ENCODE measurements at places on chromosomes 1 and 21.

DNA sequence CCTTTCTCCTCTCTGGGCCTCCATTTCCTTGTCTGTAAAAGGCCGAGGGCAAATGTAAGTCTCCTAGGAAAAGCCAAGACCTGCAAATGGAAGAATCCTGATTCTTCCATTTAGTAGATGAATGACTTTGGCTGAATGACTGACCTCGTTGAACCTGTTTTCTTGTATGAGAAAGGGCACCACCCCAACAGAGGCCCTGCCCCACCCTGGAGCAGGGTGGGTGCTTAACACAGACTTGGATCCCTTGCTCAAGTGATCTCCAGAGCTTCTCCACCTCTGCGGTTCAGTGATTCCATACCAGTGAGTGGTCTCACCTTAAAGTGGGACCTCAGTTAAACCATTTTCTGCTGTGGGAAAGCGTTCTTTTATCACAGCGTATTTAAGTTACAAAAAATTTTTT lies 39.0 kb upstream of the GUCA2B start:
- DNase-seq = no peak

DNA sequence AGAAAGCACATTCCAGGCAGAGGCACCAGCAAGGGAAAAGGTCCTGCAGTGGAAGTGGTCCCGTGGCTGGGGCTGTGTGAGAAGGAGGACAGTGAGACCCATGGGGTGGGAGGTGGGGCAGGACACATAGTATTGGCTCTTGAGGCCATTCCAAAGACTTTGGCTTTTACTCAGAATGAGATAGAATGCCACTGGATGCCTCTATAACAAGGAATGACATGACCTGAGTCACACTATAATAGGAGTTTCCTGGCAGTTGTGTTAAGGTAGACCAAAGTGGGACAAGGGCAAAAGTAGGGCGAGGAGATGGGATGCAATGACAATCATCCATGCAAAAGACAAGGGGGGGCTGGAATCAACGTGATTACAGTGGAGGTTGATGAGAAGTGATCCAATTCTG lies 24.7 kb upstream of the LAMC2 start:
- no peak for DNase-seq

- DNase-seq = no peak
These were observed 23.7 kb upstream of the PLCH2 start for GRCh38 chr1:2452201-2452931.

- DNase-seq = no peak
These were observed 27.4 kb upstream of the AVPR1B start for GRCh38 chr1:206144605-206145004.

- no peak for DNase-seq
These were observed 886.9 kb downstream of the AMY1C start for GRCh38 chr1:104636581-104636980.

DNA sequence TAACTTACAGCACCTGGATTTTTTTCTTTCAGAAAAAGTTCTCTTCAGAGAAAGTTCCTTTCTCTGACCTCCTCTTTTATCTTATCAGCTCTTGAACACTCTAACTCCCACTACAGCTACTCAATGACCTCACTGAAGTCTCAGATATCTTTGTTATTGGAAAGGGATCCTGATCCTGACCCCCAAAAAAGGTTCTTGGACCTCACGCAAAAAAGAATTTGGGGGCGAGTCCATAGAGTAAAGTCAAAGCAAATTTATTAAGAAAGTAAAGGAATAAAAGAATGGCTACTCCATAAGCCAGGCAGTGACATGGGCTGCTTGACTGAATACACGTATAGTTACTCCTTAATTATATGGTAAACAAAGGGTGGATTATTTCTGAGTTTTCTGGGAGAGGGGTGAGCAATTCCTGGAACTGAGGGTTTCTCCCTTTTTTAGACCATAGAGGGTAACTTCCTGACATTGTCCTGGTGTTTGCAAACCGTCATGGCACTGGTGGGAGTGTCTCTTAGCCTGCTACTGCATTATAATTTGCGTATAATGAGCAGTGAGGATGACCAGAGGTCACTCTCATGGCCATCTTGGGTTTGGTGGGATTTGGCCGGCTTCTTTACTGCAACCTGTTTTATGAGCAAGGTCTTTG lies 44.2 kb downstream of the WDR64 start:
- DNase-seq = no peak

GRCh38 chr21:15820852-15821379 lies 91.1 kb downstream of the USP25 start:
- no peak for DNase-seq

DNA sequence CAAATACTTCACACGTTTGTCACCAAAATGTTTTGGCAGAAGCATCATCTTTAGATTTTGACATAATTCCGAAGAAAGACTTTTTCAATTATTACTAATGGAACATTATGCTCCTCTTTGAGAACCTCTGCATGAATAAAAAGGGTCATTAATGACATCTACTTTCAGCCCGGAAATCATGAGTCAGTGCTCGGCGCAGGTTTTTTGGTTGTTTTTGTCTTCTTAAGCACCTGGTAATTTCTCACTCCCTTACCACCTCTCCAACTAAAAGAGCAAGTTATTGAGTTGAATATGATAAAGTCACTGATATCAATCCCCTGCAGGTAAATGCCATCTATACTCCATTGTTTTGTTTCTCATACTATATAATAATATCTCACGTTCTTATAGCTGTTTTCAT lies 113.0 kb upstream of the PBX1 start:
- no peak for DNase-seq

GRCh38 chr1:162548170-162548569 lies 13.4 kb upstream of the UAP1 start:
- DNase-seq = no peak

DNA sequence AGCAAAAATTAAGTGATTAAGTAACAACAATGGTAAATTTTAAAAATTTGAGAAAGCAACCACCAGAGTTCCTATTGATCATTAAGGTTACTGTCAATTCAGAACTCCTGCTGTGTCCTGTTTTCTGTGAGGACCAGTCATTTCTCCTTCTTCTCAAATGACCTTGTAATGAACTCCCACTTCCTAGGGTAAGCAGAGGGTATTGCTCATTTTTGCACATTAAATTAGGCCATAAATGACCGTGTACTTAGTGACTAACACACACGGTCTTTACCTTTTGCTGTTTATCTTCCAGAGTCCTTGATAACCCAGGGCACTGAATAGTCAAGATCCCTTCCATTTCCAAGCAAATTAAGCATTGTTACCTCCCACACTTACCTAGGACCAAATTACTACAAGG lies 227.5 kb upstream of the LYPLAL1 start:
- DNase-seq = no peak

- DNase-seq = no peak
These were observed 399.8 kb downstream of the PLPP3 start for GRCh38 chr1:56179543-56179942.

DNA sequence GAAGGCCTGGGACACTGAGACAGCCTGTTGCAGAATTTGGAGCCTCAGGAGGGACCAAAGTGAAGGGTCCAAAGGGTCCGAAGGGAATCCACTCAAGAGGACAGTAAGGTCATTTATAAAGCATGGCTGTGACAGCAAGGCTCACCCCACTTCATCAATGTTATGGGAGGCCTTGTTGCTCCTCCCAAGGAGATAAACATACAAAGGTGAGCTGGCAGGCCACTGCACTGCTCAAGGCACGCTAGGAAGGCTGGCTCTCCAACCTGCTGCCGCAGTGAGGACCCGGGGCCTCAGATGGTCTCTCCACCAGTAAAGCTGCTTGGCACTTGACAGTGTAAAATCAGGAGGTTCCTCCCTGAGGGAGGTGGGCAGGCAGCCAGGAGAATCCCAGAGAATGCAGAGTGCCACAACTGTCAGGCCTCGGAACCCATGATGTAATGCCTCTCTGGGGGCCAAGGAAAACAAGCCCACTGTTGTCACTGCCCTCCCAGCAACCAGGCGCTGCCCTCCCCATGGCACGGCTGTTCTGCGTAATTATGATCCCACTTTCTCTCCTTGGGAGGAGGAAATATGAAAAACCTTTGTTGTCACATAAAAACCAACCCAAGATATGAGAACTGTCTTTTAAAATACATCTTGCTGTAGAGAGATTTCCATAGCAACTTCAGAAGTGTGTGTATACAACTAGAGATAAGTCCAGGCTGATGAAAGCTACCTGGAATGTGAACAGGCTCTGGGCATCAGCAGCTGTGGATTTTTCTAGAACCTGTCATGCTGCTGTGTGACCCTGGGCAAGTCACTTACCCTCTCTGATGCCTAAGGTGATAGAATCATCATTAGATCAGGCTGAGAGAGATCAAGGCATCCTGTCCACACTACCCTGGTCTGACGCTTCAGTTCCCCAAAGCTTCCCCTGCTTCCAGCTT lies 102.5 kb downstream of the KCNN3 start:
- DNase-seq = no peak

- DNase-seq = no peak
These were observed 16.0 kb downstream of the ANGPTL3 start for GRCh38 chr1:62613325-62613727.

DNA sequence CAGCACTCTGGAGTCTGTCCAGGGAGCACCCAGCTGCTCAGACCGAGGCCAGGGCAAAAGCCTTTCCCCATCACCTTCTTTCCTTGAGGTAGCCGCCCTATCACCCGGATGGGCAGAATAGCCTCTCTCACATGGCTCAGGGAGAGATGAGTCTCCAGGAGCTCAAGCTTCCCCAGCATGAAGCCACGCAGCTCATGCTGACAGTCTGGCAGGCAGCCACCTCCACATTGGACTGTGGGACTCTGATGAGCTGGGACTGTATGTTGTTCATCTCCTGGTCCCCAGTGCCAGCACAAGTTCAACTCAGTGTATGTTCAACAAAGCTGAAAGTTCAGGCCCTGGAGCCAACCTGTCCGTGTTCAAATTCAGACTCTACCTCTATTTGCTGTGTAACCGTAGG lies 75.2 kb upstream of the ZC3H12A start:
- no peak for DNase-seq

DNA sequence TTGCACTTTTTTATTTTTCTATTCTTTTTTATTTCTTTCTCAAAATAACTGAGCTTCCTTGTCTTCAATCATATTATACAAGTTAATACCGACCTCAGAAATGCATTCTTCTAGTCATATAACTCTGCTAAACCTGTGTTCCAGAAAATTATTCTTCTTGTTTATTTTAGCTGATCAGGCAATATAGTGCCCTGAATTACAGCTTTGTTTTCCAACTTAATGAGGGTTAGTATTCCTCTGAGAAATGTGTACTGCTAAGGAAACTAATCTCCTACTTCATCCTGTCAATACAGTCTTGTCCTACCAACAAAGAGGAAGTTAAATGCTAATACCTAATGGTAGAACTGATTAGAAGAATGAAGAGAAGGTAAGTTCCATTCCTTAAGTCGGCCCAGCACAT lies 13.0 kb downstream of the BRINP3 start:
- DNase-seq = no peak

- no peak for DNase-seq
These were observed 3.1 kb upstream of the ARHGEF2 start for GRCh38 chr1:155981266-155982088.

- DNase-seq = no peak
These were observed 107.3 kb downstream of the UCHL5 start for GRCh38 chr1:192951691-192952460.

- DNase-seq = no peak
These were observed 21.7 kb downstream of the LRRC71 start for GRCh38 chr1:156942176-156942575.

- DNase-seq = no peak
These were observed 92.9 kb downstream of the LTN1 start for GRCh38 chr21:28899744-28900143.

DNA sequence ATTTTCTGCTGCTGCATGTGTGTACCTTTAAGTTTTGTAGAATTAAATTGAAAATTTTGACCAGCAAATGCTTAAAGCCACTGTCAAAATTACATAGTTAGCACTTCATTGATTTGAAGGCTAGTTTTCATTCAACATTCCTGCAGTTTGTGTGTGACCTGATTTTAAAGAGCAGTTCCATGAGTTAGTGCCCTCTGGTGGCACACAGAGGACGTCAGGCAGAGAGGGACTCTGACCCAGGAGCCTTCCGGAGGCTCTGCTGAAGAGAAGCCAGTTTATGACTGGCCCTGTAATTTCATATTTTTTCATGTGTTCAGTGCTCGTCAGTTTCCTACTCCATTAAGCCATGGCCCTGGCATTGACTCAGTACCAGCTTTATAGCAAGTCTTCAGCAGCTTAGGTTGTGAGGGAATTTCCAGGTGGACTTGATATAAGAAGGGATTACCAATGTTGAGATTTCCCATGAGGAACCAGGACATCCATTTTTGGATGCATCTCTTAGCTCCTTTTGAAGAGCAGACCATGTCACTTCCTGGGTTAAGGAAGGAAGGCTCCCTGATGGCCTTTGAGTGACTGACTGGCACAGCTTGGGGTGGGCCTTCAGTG lies 104.7 kb downstream of the CAMTA1 start:
- DNase-seq = no peak

DNA sequence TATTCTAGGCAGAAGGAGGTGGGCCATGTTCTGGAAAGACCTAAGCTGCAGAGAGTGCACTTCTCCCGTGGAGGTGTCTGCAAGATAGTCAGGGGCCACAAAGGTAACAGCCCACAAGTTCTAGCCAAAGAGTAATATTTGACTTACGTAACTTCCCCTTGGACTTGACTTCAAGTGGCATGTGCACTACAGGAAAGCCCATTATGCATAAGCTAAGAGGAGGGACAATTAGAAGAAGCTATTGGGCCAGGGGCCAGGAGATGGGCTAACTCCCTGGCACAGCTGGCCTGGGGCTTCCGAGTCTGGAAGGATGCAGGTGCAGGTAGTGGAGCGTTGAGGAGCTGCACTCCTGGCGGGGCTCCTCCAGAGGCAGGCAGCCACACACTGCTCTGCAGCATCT lies 58.3 kb downstream of the ERG start:
- no peak for DNase-seq

GRCh38 chr1:186057086-186057485 lies 318.0 kb downstream of the TPR start:
- DNase-seq = no peak

- no peak for DNase-seq
These were observed 478.5 kb upstream of the DEPDC1 start for GRCh38 chr1:68975212-68975933.

DNA sequence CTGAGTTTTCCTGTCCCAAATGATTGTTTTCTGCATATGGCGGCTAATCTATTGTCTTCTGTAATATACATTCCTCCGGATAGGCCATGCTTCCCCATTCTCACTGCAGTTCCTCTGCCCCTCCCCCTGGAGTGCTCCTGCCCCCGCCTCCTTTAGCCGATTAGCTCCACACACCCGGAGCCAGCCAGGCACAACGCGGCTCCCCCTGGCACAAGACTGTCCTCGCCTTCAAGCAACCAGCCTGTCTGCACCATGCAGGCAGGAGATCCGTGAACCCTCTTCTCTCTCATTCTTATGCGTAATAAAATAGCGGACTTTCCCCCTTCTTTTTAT lies 18.0 kb downstream of the SERTAD4 start:
- no peak for DNase-seq

- no peak for DNase-seq
These were observed 245.2 kb downstream of the TRABD2B start for GRCh38 chr1:47751996-47752451.

GRCh38 chr1:110280804-110281203 lies 58.4 kb upstream of the RBM15 start:
- no peak for DNase-seq

GRCh38 chr1:84930831-84931230 lies 37.8 kb upstream of the LPAR3 start:
- DNase-seq = no peak

All from stimulated activated CD8-positive, alpha-beta memory T cell treated with anti-CD3 and anti-CD28 coated beads, Interleukin-4, amount 100 ng/mL, for 4 hours (primary cell).